ENCODE measurements at places on chromosomes 16 and 17.

- no peak for DNase-seq
These were observed 167.1 kb downstream of the CCDC182 start for GRCh38 chr17:57577751-57578607.

DNA sequence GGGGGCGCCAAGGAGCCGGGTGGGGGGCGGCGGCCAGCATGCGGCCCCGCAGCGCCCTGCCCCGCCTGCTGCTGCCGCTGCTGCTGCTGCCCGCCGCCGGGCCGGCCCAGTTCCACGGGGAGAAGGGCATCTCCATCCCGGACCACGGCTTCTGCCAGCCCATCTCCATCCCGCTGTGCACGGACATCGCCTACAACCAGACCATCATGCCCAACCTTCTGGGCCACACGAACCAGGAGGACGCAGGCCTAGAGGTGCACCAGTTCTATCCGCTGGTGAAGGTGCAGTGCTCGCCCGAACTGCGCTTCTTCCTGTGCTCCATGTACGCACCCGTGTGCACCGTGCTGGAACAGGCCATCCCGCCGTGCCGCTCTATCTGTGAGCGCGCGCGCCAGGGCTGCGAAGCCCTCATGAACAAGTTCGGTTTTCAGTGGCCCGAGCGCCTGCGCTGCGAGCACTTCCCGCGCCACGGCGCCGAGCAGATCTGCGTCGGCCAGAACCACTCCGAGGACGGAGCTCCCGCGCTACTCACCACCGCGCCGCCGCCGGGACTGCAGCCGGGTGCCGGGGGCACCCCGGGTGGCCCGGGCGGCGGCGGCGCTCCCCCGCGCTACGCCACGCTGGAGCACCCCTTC, 484 bp downstream of the FZD2 start:
- no peak for DNase-seq

GRCh38 chr16:75279305-75279704, 27.9 kb upstream of the BCAR1 start:
- peak; percentile 28 for DNase-seq

GRCh38 chr17:64103391-64104364, 26.3 kb downstream of the ERN1 start:
- DNase-seq, result no peak

DNA sequence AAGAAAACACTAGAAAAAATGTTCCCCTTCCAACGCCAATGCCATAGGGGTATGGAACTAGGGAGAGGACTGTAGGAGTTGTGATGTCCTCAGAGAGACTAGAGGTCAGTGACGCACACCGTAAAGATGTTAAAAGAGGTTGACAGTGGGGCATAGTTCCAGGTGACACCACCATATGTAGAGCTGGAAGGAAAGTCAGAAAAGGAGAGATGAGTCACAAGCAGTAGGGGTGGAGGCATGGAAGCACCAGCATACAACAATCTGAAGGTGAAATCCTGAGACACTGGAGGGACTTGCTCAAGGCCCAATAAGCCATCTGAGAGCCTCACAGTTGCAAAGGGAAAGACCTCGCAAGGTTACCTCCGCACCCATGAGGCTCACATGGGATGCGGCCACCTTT, 76.0 kb downstream of the ZNF18 start:
- no peak for DNase-seq

- no peak for DNase-seq
These were observed 25.4 kb upstream of the RPTOR start for GRCh38 chr17:80519091-80519781.

DNA sequence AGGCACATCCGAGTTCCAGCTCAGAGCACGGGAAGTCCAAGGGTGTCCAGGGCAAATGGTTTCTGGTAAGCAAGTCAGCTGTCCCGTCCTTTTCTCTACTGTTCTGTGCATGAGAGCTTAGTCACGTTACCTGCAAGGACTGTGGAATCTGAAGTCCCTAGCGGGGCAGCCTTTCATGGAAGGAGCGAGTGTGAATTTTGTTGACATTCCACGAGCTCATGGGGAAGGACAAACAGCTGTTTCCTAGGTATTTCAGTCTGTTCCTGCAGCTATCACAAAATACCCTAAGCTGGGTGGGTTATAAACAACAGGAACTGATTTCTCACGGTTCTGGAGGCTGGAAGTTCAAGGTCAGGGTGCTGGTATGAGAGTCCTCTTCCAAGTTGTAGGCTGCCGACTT, 109.2 kb downstream of the SDR42E1 start:
- DNase-seq, result no peak

- DNase-seq, result no peak
These were observed 298.5 kb upstream of the FOXF1 start for GRCh38 chr16:86211800-86212199.

GRCh38 chr17:82237083-82237745, 8.4 kb downstream of the SLC16A3 start:
- no peak for DNase-seq

DNA sequence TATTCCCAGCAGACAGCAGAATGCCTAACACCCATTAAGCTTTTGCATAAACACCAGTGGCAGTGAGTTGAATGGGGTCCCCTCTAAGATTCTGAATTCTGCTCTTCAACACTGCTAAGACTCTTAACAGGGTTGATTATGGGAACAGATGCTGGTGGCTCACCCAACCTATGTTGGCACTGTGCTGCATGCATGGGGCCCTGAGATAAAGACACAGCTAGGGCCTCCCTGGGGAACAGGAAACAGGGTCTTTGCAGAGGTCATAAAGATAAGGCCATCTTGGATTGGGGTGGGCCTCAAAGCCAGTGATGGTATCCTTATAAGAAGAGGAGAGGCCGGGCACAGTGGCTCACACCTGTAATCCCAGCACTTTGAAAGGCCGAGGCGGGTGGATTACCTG, 190.8 kb downstream of the SLC39A11 start:
- no peak for DNase-seq
